ENCODE measurements at places on chromosomes 4 and X.

DNA sequence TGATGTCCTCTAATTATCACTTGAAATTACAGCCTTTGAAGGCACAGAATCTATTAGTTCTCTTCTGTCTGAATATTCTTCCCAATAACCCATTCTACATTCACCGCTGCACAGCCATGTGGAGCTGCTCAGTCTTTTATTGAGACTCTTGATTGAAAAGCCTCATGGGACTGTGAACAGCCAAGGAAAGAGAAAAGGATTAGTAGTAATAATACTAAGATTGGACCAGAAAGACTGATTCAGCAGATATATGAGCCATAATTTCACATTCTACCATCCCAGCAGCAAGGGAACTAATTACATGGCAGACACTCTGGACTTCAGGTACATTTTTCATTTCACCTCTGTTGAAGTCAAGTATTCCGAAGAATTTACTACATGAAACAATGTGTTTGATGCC, 2471.7 kb downstream of the ARAP2 start:
- DNase-seq = no peak

- DNase-seq = no peak
Measured at GRCh38 chr4:173521467-173522159, 8.4 kb downstream of the HAND2 start.

DNA sequence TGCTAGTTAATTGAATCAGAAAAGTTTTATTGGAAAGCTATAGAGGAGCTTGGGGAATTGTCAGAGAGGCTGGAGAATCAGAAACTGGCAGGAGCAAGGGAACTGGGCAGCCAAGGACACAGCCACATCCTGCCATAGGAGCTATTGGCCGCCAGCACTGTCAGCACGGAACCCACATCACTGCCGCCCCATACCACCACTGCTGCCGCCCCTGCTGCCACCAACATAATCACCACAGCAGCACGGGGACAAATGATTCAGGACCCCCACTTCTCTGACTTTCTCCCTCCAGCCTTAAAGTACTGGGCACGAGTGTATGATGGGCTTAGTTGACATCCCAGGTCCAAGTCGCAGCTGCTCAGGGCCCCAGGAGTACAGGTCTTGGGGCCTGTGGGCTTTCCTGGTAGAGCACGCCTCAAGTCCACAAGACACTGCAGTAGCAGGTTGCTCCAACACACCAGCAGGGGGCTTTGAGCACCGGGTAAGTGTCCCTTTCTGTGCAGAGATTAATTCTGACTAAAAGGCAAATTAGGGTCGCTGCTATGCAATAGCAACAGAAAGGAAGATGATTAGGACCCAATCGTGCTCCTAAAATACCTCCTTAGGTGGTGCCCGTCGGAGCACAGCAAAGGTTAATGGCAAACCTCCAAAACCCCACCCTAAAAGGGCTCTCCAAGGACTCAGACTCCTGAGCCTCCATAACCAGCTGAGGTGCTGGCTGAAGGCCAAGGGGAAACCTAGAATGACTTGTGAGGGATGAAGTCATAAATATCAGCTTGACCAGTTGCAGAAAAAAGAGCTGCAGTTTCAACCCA, 6.9 kb downstream of the PJA1 start:
- DNase-seq = no peak

- DNase-seq = no peak
Measured at GRCh38 chr4:95209927-95210326, 338.8 kb downstream of the UNC5C start.

DNA sequence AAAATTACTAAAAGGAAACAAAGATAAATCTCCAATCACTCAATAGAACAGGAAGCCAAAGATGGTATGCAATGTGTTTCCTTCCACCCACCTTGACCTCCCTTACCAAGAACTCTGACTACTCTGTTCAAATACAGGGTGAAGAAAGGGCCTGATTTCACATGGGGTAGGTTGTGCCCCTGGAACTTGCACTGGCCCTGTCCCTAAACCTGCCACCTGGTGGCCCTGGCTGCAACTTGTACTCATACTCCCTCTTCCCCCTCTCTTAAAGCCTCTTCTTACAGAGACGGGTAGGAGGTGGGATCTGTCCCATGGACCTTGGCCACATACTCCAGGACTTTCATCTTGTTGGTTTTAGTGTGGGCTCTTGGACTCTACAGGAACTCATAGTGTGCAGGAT, 17.3 kb upstream of the TMEM185A start:
- no peak for DNase-seq

GRCh38 chr4:111330786-111331185, 707.9 kb upstream of the PITX2 start:
- DNase-seq = no peak
